ENCODE measurements at places on chromosomes 2 and 18.

GRCh38 chr2:189369566-189369965 lies 71.7 kb upstream of the WDR75 start:
- DNase-seq = no peak

DNA sequence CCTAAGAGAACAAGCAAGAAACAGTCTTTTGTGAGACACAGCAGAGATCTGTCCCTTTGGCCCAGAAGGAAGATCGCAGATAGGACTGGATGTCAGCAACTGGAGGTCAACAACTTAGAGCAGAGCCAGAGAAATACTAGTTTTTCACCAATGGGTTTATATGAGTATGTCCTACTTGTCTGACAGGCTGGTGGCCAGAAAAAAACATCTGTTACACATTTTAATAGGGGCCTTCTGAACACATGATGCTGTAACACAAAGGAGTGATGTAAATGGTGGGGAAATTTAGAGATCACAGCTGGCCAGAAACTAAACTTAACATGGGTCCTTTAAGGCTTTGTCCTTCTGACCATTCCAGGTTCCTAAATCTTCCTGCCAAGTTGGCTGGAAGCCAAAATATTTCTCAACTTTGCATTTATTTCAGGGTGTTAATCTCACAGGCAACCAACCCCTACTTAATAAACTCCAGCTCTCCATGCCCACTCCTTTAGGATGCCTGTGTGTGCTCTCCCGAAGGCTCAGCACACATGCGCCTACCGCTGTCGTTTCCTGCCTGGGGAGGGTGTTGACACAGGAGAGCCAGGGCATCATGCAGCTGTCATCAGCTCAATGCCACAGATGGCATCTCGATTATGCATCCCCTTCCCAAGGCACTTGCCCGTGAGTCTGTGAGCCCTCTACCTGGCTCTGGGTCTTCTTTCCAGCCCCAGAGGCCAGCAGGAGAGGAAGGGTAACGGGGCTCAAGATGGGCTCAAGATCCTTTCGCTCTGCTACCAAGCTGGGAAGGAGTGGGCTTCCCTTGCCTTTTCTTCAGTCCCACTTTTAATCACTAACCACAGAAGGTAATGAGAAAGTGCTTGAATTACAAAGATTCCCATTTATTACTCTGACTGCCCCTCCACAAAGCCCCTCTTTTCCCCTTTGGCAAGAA lies 252.5 kb downstream of the ETAA1 start:
- DNase-seq = no peak

GRCh38 chr18:9403795-9404564 lies 69.4 kb downstream of the TWSG1 start:
- DNase-seq = no peak

GRCh38 chr2:101736861-101737291 lies 39.4 kb downstream of the MAP4K4 start:
- DNase-seq = no peak

DNA sequence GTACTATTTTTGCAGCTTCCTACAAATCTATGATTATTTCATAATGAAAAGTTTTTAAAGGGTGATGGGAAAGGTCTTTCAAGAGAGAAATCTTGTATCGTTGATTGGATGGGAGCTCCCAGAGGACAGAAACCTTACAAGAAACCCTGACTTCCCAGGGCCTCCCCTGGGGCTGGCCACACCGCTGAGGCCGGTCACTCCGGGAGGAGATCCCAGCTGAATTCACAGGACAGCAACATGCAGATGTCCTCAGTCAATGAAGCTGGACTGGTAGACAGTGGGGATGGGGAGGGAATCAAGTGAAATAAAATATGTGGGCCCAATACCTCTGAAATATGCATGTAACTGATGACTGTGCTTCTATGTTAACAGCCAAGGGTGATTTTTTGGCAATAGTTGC lies 135.6 kb downstream of the TFCP2L1 start:
- no peak for DNase-seq

- DNase-seq = peak; percentile 66
Measured at GRCh38 chr2:138501425-138502254, at the start of gene SPOPL. TSS of gene SPOPL (plus strand) at chr2:138501770. CDS start at chr2:138550217, 48,447 bp downstream.

- no peak for DNase-seq
Measured at GRCh38 chr2:121014876-121015275, 270.1 kb downstream of the TFCP2L1 start.

GRCh38 chr2:239883326-239884050 lies 141.7 kb downstream of the NDUFA10 start:
- DNase-seq = no peak

DNA sequence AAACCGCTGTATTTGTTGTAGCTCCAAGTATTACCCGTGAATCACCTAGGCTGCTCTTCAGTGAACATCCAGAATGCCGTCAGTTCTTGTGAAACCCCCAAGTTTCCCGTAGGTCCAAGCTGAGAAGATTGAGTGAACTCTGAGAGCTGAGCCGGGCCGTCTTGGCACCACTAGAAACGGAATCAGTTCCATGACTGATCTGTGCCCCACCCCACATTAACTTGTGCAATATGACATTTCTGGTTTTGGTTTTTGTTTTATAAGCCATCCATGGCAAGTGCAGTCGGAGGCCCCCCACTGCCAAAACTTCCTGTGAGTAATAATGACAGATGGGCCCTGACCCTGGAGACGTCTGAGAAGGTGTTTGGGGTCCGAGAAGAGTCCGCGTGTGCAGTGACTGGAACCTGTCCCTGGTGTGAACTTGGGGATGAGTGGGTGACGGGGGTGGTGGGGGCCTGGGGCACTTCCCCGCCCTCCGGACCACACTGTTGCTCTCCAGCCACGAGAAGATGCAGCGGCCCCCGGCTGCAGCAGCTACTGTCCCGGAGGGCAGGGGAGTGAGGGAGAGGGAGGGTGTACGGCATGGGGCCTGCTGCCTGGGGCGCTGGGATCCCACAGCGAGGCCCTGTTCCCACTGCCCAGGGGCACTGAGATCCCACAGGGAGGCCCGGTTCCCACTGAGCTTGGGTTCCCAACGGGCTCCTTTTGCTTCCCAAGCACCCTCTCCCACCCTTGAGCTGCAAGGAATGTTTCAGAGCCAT lies 26.5 kb downstream of the NFATC1 start:
- no peak for DNase-seq

- DNase-seq = no peak
Measured at GRCh38 chr2:46335391-46336282, 38.4 kb downstream of the EPAS1 start.

- DNase-seq = no peak
Measured at GRCh38 chr2:66521291-66521922, 86.5 kb downstream of the MEIS1 start.
